Fibroblast of the aortic adventitia (primary cell): ENCODE measurements at places on chromosomes 6 and 20. TPM values are rescaled to one million over a fixed set of nuclear protein-coding genes. Genes with fewer than 3 reads are reported as not detected.

Gene ANKRD66
- total RNA-seq: not detected in 2 replicates

Gene FRK
- 2.0 TPM in 2 replicates for total RNA-seq

Gene COL9A3
- 0.36 and 0.98 TPM in 2 replicates for total RNA-seq

Gene TREML1
- not detected in 2 replicates for total RNA-seq
